ENCODE measurements at places on chromosomes 13 and 19.

DNA sequence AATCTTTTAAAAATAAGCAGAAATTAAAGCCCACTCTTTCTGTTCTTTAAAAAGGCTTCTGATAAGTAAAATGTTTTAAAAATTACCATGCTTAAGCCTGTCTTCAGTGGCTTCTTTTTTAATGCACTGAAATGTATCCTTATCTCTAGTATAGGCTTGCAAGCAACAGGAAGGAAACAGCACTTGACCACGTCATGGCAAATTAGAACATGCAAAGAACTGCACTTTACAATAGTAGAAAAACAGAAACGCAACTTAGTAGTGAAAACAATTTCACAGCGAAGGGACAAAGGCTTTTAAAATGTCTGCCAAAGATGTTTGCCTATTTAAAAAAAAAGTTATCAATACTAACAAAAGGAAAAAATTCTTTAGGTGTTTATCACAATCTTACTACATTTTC is 36.3 kb downstream of the ELF1 start:
- peak; percentile 73 for DNase-seq

DNA sequence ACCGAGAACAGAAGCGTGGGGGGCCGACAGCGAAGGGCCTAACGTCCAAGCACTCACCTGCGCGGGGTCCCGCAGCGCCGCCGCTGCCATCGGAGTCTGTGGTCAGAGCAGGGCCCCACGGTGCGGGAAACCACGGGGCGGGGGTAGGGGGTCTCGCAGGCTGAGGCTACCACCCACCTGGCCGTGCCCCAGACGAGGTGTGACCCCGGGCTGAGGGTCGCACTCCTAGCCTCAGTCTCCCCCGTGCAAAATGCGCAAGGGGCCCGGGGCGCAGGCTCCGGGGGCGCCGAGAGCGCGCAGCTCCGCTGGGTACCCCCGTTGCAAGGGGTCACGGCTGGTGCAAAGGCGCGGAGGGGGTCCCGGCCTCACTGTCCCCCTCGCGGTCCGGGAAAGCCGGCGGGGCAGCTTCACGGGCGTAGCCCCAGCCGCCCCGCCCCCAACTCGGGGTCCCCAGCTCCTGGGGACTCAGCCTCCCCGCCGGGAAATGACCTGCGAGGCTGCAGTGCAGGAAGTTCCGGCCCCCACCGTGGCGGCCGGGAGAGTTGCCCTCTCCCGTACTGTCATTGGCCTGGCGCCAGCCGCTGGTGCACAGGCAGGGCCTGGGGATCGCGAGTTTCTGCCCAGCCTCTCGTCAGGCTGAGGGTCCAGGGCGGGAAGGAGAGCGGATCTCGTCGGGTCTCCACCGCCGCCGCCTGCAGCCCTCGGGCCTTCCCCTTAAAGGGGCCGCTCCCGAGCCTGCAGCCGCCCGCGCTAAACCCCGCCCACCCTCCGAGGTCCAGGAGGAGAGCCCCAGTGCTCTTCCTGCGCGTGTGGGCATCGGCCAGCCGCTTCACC is at the start of gene ZNF792:
ZNF792 (minus strand) TSS at position 657 of the 834 bp plus-strand sequence; CDS start at position 90, 567 bp downstream.
- peak; percentile 36 for DNase-seq

- DNase-seq: peak; percentile 33
These were observed 25.0 kb upstream of the VWA8 start for GRCh38 chr13:41985788-41986508.

GRCh38 chr19:49758292-49758691 is 4.8 kb downstream of the TSKS start:
- DNase-seq: peak; percentile 79

GRCh38 chr19:3618144-3618810 is 8.3 kb downstream of the CACTIN start:
- peak; percentile 29 for DNase-seq

- no peak for DNase-seq
These were observed 46.6 kb upstream of the UBAC2 start for GRCh38 chr13:99154064-99154463.

Measured in astrocyte of the spinal cord (primary cell).